CD8-positive, alpha-beta memory T cell (primary cell): ENCODE measurements at places on chromosomes 3 and 15. TPM values are rescaled to one million over a fixed set of nuclear protein-coding genes. Genes with fewer than 3 reads are reported as not detected.

DNA sequence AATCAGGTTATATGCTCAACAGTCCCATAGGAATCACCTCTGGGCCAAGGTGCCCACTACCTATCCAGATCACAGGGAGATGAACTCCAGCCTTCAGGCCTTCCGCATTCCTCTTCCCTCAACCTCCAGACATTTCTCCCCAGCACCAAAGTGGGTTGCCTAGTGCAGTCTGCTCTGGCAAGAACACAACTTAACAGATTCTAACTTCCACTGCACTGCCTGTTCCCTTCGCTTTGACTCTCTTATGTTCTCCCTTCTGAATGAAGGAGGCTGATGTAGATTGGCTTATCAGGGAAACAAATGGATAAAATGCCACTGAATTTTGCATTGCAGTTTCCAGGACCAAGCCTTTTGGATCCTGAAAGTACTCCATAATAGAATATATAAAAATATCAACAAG lies 106.3 kb downstream of the SRGAP3 start:
- no peaks in the 10 kb centered on the region for H3K36me3 ChIP-seq
- no peak overlapping the region for H3K27ac ChIP-seq
- no peaks in the 10 kb centered on the region for H3K4me1 ChIP-seq
- DNase-seq = no peak

DNA sequence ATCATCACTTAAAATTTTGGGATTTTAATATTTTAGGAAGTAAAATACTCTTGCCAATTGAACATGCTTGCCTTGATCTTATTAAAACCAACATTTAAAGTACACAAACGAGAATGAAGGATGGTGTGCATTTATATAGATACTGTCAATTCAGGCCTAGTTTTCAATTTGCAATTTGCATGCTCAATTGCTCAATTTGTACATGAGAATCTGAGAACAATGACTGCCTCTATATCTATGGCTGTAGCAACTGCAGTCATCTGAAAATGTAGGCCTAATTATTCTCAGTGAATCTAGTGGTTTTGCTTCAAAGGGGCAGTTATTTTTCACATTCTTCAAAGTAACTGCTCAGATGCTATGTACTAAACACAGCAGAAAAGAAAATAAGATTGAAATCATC lies 18.8 kb downstream of the ZBBX start:
- no peak overlapping the region for H3K27ac ChIP-seq
- H3K36me3 ChIP-seq = no peaks in the 10 kb centered on the region
- DNase-seq = no peak
- H3K4me1 ChIP-seq = no peaks in the 10 kb centered on the region
- no peaks in the 10 kb centered on the region for H3K27me3 ChIP-seq

GRCh38 chr15:85993116-85993515 lies 86.6 kb upstream of the AGBL1 start:
- H3K27ac ChIP-seq = no peak overlapping the region
- DNase-seq = no peak
- H3K4me1 ChIP-seq = no peaks in the 10 kb centered on the region
- no peaks in the 10 kb centered on the region for H3K36me3 ChIP-seq

DNA sequence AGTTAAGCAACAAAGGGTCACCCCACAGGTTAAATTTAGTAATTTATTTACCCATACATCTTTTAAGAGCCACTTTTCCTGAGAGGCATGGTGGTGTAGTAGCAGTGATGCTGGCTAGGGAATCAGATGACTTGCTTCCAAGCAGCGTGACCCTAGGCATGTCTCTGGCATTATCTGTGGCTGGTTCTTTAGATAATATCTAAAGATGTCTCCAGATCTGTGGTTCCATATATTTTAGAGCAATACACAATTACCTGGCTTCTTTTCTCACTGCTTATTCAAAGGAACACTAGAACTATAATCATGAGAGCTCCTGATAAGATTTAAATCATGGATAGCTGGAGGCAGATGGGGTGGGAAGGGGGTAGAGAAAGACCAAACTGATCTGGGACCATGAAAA lies 21.1 kb upstream of the MEIS2 start:
- no peaks in the 10 kb centered on the region for H3K36me3 ChIP-seq
- no peaks in the 10 kb centered on the region for H3K4me1 ChIP-seq
- no peak for DNase-seq
- H3K4me3 ChIP-seq = no peak overlapping the region

DNA sequence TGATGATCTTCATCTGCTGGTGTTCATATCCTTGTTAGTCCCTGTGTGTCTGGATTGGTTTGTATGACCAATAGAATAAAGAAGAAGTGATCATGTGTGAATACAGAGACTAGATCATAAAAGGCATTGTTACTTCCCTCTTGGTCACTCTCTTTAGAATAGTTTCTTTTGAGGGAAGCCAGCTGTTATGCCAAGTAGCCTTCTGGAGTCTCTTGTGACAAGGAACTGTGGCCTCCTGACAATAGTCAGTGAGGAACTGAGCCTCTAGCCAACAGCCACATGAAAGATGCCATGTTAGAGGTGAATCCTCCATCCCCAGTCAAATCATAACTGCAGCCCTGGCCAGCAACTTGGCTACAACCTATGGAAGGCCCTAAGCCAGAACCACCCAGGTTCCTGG lies 63.0 kb upstream of the SMAD3 start:
- H3K27me3 ChIP-seq = no peaks in the 10 kb centered on the region
- H3K4me3 ChIP-seq = no peak overlapping the region
- H3K27ac ChIP-seq = no peak overlapping the region
- H3K36me3 ChIP-seq = no peaks in the 10 kb centered on the region

DNA sequence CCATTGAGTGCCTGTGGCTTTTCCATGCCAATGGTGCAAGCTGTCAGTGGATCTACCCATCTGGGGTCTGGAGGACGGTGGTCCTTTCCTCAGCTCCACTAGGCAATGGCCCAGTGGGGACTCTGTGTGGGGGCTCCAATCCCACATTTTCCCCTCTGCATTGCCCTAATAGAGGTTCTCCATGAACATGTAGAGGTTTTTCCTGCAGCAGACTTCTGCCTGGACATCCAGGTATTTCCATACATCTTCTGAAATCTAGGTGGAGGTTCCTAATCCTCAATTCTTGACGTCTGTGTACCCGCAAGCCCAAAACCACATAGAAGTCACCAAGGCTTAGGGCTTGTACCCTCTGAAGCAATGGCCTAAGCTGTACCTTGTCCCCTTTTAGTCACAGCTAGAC lies 703.1 kb downstream of the MCTP2 start:
- no peak overlapping the region for H3K27ac ChIP-seq
- H3K36me3 ChIP-seq = no peaks in the 10 kb centered on the region
- H3K4me3 ChIP-seq = no peak overlapping the region
- no peaks in the 10 kb centered on the region for H3K27me3 ChIP-seq
- H3K4me1 ChIP-seq = no peaks in the 10 kb centered on the region

- no peak for DNase-seq
- H3K4me3 ChIP-seq = no peak overlapping the region
- no peaks in the 10 kb centered on the region for H3K36me3 ChIP-seq
- no peaks in the 10 kb centered on the region for H3K27me3 ChIP-seq
Measured at GRCh38 chr15:39850436-39850835, 67.8 kb upstream of the FSIP1 start.

DNA sequence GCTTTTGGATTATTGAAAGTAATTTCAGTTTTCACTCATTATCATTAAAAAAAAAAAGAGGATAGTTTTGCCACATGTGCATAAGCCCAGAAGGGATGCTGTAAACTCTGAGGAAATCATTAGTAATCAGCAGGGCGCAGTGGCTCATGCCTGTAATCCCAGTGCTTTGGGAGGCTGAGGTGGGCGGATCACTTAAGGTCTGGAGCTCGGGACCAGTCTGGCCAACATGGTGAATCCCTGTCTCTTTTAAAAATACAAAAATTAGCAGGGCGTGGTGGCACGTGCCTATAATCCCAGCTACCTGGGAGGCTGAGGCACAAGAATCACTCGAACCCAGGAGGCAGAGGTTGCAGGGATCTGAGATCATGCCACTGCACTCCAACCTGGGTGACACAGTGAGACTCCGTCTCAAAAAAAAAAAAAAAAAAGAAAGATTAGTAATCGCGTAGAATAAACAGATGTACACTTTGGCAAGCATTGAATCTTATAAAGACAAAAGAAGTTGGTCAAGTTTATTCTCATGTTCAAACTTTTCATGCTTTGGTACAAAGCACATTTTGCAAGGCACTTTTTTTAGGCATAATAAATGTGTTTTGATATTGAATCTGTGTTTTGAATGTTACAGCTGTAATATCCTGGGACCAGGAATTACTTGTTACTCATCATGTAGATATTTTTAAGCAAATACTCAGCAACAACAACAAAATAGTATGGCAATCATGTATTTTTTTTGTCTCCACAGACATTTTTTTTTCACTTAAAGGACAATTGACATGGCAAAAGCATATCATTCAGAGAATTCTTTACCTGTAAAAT lies 93.2 kb upstream of the AGTR1 start:
- no peaks in the 10 kb centered on the region for H3K36me3 ChIP-seq
- no peak for DNase-seq
- H3K27me3 ChIP-seq = no peaks in the 10 kb centered on the region
- no peak overlapping the region for H3K4me3 ChIP-seq

GRCh38 chr3:102143536-102143935 lies 291.3 kb upstream of the ZPLD1 start:
- H3K4me1 ChIP-seq = no peaks in the 10 kb centered on the region
- no peaks in the 10 kb centered on the region for H3K27me3 ChIP-seq
- no peak for DNase-seq
- no peaks in the 10 kb centered on the region for H3K36me3 ChIP-seq
- H3K27ac ChIP-seq = no peak overlapping the region

DNA sequence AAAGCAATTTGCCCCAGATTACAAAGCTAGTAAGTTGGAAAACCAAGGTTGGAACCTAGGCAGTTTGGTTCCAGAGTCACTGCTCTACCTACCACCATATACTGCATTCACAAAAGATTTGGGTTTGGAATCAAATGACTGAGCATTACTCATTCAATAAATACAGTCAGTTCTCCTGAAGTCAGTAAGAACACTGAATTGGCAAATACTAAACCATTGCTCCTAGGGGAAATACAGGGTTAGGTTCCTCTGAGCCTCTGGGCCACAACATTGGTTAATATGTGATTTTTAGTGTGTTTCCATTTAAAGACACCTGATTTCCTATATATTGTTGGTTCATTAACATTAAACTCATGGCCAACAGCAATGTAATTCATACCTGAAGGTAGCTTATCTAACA lies 2.1 kb upstream of the EIF5A2 start:
- H3K27me3 ChIP-seq = no peaks in the 10 kb centered on the region
- H3K27ac ChIP-seq = no peak overlapping the region
- no peaks in the 10 kb centered on the region for H3K36me3 ChIP-seq
- H3K4me1 ChIP-seq = peaks cover 13% of the 10 kb centered on the region
- DNase-seq = no peak

GRCh38 chr15:53590380-53590779 lies 169.1 kb downstream of the WDR72 start:
- H3K27me3 ChIP-seq = no peaks in the 10 kb centered on the region
- no peak overlapping the region for H3K27ac ChIP-seq
- no peak for DNase-seq

CHRNA7 gene
- not detected for total RNA-seq

CPNE4 gene
- total RNA-seq = not detected

UROC1 gene
- not detected for total RNA-seq

PSTPIP1 gene
- total RNA-seq = 123 TPM

SSR3 gene
- total RNA-seq = 171 TPM
